ENCODE measurements at places on chromosomes 1 and 21.

DNA sequence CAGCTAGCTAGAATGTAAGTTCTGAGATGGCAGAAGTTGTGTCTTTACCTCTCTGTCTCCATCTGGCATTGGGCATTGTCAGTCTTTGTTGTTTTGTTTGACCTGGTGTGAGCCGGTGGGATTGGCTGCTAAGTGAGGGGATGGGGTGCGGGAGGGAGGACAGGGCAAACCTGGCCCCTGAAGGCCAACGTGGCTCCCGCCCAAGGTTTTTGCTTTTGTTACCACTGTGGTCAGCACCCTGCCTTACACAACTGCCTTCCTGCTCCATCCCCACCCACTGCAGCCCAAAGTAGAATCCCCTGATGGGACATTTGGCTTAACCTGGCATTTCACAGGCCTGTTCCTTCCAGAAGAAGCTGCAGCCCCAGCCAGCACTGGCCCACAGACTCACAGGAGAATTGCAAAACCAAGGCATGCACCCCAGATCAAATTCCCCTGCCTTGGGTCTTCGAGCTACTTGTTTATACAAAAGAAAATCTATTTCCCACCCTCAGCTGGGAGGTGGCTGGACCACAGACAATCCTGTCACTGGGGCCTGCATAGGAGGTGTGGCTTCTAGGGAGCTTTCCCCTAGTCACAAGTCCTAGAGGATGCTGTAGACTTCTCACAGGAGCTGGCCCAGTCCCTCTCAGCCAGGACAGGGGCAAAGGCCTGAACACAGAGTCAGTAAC is 147.5 kb downstream of the TRABD2B start:
- no peak for DNase-seq

GRCh38 chr1:223423641-223424233 is 30.5 kb downstream of the CCDC185 start:
- no peak for DNase-seq

GRCh38 chr1:216750961-216751360 is 27.7 kb upstream of the ESRRG start:
- DNase-seq, result no peak

DNA sequence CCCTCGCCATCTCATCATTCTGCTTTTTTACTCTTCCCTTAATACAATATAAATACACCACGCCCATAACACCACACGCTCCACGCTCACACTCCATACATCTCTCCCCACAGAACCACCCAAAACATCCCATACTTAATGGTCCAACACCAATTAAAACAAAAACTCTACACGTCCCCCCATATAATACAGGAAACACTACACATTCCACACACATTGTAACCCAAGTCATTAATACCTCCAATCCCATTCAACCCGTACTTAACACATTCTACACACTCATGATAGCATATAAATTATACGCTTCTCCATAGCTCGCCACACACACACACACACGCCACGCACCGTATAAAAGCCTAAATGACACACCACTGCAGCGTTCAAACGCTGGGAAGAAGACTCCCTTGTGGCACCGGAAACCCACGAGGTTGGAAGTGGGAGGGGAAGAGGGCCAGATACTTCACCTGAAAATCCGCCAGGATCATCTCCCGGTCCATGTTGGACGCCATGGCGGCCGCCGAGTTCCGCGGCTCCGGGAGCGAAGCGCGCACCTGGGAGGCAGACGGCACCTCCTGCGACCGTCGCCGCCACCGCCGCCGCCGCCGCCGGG is 659 bp downstream of the FAF1 start:
- DNase-seq, result no peak

DNA sequence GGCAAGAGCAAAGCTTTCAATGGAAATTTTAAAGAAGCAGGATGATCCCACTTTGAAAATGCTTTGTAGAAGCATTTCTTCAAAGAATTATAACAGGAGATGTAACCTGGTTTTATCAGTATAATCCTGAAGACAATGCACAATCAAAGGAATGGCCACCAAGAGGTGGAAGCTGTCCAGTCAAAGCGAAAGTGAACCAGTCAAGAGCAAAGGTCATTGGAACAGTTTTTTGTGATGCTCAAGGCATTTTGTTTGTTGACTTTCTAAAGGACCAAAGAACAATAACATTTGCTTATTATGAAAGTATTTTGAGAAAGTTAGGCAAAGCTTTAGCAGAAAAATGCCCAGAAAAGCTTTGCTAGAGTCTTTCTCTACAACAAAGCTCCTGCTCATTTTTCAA is 5.5 kb upstream of the CD84 start:
- DNase-seq, result no peak

DNA sequence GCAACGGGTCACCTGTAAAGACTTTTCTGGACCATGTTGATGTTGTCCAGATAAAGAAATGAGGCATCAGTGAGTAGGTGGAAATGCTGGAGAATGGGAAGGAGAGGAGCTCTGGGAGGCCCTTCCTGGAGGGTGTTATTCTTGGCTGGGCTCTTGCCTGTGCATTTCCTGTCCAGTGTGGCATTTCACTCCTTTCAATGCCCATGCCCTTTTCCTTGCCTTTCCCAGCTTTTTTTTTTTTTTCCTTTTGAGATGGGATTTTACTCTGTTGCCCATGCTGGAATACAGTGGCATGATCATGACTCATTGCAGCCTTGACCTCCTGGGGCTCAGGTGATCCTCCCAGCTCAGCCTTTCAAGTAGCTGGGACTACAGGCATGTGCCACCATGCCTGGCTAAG is 11.8 kb downstream of the NOS1AP start:
- no peak for DNase-seq

DNA sequence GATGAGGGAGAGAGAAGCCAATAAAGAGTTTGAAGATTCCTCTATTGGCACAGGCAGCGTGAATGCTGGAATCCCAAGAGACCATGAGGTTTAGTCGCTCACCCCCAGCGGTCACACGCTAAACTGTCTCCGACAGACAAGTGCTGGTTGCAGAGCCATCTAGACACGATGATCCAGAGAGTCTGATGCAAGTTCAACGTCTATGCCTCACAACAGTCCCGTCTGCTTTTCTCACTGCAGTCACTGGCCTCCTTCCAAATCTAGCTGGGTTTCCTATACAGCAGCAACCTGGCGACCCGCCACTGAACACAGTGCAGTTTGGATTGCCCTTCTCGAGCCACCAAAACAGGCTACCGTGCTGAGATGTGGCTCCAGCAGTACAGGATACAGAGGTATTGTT is 98.6 kb upstream of the KRTAP19-8 start:
- DNase-seq, result no peak

DNA sequence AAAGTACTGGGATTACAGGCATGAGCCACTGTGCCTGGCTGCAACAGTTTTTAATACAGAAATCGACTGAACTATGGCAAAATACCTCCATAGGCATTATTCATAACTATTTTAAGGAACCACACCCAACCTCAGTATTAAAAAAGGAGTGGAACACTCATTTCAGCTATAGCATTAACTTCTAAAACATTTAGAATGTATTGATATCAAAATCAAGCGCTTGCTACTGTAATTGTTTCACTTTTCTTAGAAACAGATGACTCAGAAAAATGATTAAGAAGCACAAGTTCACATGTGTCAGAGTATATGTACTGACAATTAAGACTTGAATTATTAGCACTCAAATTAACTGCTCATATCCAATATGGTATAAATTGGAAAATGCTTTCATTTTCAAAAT is 15.1 kb downstream of the AIDA start:
- DNase-seq, result no peak

DNA sequence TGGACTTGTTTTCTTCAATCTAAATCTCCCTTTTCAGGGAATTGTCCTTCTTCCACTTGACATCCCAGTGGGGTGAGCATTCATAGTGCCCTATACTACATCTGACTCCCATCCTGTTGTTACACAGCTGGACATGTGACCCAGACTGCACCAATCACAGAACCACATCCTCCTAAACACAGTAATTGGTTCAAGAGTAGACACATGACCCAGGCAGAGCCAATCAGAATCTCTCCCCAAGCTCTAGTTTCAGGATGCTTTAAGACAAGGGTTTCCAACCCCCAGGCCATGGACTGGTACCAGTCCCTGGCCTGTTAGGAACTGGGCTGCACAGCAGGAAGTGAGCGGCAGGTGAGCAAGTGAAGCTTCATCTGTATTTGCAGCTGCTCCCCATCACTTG is 5.6 kb upstream of the DDOST start:
- DNase-seq, result no peak

DNA sequence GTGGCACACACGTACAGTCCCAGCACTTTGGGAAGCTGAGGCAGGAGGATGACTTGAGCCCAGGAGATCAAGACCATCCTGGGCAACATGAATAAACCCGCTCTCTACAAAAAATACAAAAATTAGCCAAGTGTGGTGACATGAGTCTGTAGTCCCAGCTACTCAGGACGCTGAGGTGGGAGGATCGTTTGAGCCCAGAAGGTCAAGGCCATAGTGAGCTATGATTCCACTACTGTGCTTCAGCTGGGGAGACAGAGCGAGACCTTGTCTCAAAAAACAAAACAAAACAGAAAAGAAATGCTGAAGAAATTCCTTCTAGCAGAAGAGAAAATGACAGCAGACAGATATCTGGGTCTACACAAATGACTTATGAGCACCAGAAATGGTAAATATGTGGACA is 10.3 kb downstream of the ALDH9A1 start:
- no peak for DNase-seq

- DNase-seq, result no peak
Measured at GRCh38 chr1:13616234-13616633, 32.6 kb downstream of the PDPN start.

GRCh38 chr21:26099610-26100219 is 70.9 kb downstream of the APP start:
- no peak for DNase-seq

- no peak for DNase-seq
Measured at GRCh38 chr1:2465371-2466269, 10.5 kb upstream of the PLCH2 start.

DNA sequence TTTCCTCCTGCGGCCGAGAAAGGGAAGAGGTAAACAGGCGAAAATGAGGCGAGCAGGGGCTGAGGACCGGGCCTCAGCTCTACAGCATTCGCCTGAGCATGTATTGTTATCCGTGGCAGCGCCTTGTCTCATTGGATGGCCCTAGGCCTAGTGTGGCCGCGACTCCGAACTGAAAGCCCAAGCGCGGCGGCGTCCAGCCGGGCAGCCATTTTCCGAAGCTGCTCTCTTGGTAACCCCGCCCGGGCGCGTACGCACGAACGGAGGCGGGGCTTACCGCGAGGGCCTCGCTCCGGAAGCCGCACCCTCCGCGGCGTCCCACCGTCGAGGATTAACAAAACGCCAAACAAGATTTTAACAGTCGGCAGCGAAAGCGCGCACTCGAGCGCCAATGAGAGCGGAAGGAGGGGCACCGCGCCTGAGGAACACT is 797 bp upstream of the USP1 start:
- peak; percentile 97 for DNase-seq

DNA sequence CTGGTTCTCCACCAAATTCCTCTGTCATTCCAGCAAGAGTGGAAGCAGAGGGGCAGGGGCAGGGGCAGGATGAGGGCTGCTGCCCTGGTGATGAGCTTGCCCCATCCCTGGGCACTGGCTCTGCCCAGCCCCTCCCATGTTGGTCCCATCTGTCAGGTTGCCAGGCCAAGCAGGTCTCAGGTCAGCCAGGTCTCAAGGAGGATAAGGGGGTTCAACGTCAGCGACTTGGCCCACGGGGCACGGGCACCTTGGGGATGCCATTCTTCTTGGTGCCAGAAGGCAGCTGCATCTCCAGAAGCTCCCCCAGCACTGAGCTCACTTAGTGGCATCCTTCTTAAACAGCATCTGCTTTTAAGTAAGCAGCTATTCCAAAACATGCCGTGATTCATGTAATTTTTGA is 133.1 kb downstream of the AJAP1 start:
- no peak for DNase-seq
